KBM-7 (cell line): ENCODE measurements at places on chromosomes 7 and 10.

DNA sequence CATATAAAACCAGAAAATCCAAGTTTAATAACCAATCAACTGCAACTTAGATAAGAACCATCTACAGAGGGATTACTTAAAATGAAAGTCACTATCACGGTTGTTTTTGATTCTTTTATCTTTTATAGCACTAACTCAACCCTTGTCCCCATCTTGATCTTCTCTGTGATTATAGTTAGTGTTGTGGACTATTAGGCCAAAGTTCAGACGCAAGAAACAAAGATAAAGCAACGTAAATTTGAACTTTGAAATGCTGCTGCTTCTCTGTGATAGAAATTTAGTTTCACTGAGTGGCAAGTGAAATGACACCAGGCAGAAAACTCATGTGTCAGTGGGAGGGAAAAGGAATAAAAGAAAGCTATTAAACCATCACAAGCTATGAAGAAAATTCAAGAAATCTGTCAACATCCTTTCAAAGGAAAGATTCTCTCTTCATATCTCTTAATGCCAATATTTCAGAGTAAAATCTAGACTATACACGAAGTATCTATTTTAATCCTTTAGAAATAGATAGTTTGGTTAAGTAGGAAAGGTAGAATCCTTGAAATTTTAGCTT, 71.8 kb upstream of the MALRD1 start:
- DNase-seq, result no peak

GRCh38 chr10:124999433-125000365, 57.8 kb downstream of the ZRANB1 start:
- no peak for DNase-seq

- DNase-seq, result no peak
Observed at GRCh38 chr7:16986755-16987154, 105.0 kb upstream of the AGR3 start.

DNA sequence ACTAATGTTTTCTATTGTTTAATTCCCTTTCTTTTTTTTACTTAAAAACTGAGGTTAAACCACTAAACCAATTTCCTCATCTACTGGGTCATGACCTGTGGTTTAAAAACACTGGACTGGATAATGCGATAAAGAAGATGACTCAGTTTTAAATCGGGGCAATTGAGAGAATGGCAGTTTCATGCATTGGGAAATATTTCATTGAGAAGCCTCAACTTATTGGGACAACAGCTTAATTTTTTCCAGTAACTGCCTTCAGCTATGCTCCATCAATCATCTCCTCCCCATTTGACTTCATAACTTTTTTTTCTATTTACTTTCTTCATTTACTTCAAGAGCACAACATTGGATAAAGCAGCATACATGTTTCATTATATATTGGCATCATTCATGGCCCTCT, 61.8 kb upstream of the MET start:
- DNase-seq, result peak; percentile 56

DNA sequence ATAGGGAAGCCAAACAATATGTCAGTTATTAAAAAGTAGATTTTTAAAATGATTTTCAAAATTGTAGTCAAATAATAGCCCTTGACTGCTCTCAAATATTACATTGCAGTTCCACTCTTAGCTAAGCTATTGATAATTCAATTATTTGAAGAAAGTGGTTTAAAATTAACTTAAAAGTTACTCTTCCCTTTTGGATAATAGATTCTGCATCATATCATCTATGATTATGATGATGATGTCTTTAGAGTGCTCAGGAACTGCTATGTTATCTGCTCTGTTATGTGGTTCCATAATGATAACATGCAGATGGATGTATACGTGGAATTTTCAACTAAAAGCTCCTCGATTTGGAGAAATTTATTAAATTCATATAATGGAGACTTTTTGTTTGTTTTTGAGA, 110.0 kb downstream of the ADAM22 start:
- no peak for DNase-seq

DNA sequence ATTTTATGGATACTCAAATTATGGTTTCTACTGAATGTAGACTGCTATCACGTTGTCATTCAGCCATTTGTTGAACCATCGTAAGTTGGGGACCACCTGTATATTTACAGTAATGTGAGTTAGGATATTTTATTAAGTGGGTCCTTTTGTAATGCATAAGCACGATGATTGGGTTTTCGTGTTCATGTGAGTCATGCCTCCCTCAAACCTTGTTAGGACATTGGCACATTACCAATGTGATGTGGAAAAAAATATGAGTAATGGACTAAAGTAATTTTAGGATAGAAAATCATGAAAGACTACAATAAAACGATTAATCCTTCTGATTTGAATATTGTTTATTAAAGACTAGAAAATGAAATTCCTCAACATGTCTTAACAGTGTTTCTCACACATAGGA, 8.7 kb downstream of the SMC3 start:
- no peak for DNase-seq

- no peak for DNase-seq
Observed at GRCh38 chr7:71132127-71132376, at the start of gene GALNT17. GALNT17 (plus strand) TSS chr7:71132144.

- DNase-seq, result no peak
Observed at GRCh38 chr7:135707570-135707966, 20.4 kb downstream of the SLC13A4 start.

DNA sequence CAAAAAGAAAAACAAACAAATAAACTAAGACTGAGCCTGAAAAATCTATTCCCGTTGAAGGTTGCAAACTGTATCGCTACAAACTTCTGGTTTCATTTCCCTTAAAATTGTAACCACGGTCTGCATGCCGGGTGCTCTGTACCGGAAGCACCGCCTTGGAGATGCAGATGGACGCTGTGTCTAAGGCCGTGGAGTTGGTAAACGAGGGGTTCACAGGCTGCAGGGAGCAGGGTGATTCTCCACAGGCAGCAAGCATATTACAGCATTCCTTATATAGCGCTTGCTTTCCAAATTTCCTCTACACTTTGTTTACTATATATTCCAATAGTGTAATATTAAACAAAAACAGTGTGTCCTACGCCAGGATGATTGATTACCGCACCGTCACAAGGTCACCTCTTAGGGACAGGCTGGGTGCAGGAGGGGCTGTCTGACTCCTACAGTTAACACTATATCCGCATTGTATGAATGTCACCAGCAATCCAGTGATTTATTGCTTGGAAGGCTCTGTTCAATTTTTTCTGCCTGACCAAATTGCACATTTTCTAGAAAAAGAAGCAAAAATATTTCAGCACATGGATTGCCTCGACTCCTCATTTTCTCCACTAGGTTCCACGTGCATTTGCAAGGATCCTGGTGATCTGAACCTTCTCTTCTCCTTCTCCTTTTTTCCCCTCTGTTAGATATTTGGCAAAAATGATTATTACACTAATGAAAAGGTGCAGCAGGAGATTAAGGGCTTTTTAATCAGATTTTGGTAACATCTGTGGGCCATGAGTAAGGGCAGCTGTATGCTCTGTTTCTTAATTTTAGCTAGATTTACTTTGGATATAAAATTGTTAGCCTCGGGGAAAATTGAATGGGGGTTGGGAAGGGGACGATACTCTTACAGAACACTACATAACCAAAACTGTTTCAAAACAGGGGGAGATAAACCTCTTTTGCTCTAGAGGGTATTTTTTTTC, 325.8 kb upstream of the MGMT start:
- no peak for DNase-seq
